ENCODE measurements at places on chromosomes 5 and 9. TPM values are rescaled to one million over a fixed set of nuclear protein-coding genes. Genes with fewer than 3 reads are reported as not detected.

Gene SLC2A6
- total RNA-seq: 2.9 TPM

Gene HTR4
- not detected for total RNA-seq

Gene GRM6
- total RNA-seq: not detected

Gene ADAMTS2
- total RNA-seq: 18.3 TPM

Gene FABP6
- total RNA-seq: not detected

Gene GABRA1
- total RNA-seq: not detected

Gene FSD1L
- total RNA-seq: 2.9 TPM

Gene KIF12
- not detected for total RNA-seq

DNA sequence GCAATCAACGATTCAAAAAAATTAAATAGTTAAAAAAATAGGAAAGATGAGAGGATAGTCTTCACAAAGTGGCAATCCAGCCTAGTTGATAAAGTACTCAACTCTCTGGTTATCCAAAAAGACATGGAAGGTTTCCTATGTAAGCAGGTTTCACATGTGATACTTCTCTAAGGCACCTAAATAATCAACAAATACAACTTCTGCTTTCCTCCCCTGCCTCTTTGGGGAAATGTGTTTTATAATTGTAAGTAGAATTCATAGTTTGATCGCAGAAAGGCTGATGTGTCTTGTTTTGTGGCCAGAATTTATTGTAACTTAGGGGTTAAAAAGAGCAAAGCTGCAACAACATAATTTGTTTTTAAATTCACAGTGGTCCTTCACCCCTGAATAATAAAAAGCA lies 855.5 kb upstream of the DMAC1 start:
- no peak for DNase-seq

DNA sequence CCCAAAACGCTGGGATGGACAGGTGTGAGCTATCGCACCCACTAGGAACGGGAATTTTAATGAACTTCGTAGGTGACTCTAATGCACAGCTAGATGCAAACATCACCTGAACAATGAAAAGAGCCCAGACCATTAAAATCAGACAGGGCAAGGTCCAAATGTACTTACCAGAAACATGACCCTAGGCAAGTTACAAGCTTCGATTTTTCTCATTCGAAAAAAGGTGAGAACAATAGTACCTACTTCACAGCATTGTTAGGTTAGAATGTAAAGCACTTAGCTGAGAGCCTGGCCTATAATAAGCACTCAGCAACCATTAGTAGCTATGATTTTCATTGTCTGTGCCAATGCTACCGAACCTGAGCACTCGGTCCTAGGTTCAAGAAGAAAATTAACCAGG lies 5.8 kb upstream of the KLHL3 start:
- DNase-seq: no peak

DNA sequence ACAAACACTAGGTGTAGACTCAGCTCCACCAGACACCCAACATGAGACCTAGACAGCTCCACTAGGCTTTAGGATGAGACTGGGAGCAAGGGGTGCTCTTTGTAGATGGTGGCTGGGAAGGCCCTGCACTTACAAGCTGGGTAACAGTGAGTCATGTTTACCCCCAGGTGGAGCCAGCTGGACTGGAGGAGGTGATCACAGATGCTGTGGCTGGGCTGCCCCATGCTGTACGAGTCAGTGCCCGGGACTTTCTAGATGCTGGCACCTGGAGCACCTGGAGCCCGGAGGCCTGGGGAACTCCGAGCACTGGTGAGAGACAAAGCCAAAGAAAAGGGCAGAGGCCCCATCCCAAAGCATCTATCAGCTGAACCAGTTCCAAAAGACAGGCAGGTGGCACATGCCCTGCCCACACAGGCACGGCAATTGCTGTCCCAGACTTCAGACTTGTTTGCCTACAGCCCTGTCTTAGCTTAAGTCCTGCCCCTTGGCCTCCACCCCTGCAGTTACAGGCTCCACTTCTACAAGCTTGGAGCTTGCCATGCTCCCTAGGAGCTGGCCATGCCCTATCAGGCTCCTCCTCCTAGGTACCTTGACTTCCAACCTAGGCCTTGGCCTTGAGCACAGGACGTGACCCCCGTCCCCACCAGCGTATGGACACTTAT lies 2.7 kb downstream of the CCL27 start:
- peak; percentile 55 for DNase-seq

DNA sequence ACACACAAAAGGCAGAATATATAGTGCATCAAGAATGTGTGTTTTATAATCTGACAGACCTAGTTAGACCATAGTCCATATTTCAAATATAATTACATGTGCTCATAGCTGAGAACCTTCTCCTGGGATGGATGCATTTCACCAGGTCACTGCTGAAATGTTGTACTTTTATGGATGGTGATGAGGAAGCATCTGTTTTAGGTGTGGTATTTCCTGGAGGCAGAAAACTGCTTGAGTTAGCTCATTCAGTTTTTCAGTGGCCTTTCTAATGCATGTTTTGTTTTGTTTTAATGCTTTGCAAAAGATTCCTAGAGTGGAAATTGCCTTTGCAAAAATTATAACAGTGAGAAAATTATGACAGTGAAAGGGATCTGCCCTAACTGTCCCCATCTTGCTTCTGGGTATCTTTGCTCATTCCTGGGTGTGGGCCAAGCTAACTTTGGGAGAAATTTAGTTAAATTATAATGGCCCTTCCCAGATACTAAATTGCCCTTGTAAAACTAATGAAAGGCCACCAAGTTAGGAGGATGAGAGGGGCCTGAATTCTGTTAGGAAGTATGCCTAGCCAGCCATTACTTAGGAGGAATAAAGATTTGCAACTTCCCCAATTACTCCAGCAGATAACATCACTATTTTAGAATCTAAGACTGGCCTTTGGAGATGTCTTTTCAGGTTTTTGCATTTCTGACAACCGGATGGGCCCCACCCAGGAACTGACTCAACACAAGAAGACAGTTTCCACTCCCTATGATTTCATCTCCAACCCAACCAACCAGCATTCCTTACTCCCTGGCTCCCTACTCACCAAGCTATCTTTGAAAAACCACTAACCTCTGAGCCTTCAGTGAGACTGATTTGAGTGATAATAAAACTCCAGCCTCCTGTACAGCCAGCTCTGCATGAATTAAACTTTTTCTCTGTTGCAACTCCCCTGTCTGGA lies 7.0 kb upstream of the IL12B start:
- peak; percentile 73 for DNase-seq

DNA sequence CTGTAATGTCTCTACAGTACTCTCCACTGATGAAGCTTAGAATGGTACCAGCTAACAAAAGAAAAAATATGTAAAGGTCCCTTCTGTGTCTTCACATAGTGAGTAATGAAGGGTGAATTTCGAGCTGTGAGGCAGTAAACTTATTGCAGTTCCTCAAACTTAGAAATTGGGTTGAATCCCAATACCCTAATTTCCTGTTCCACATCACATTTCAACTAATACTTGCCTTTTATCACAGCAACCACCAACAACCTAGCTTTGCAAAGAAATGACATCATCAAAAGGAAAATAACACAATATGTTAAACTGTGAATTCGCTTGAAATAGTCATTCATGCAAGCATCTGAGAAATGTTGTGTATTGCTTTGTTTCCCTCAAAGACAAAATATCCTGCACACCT lies 9.4 kb upstream of the TNFAIP8 start:
- no peak for DNase-seq

- DNase-seq: no peak
Observed at GRCh38 chr5:179798771-179799643, 5.2 kb downstream of the LTC4S start.

DNA sequence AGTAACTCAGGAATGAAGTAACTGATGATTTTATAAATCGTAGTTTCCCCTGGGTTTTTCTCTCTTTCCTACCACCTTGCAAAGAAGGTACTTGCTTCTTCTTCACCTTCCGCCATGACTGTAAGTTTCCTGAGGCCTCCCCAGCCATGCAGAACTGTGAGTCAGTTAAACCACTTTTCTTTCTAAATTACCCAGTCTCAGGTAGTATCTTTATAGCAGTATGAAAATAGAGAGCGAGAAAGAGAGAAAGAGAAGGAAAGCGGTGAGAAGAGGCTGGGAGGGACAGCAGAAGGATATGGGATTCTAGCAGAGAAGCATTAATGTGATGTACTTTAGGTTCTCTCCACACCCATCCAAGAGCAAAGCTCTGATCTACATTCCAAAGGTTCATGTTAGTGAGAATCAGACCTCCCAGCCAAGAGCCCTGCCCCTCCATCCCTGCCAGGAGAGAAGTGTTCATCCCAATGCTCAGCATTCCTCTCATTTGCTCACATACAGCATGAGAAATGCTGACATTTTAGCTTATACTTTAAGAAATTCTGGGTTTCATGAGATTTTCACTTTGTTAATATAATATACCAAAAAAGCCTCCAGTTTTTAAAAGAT lies 185.0 kb upstream of the PTGER4 start:
- no peak for DNase-seq

DNA sequence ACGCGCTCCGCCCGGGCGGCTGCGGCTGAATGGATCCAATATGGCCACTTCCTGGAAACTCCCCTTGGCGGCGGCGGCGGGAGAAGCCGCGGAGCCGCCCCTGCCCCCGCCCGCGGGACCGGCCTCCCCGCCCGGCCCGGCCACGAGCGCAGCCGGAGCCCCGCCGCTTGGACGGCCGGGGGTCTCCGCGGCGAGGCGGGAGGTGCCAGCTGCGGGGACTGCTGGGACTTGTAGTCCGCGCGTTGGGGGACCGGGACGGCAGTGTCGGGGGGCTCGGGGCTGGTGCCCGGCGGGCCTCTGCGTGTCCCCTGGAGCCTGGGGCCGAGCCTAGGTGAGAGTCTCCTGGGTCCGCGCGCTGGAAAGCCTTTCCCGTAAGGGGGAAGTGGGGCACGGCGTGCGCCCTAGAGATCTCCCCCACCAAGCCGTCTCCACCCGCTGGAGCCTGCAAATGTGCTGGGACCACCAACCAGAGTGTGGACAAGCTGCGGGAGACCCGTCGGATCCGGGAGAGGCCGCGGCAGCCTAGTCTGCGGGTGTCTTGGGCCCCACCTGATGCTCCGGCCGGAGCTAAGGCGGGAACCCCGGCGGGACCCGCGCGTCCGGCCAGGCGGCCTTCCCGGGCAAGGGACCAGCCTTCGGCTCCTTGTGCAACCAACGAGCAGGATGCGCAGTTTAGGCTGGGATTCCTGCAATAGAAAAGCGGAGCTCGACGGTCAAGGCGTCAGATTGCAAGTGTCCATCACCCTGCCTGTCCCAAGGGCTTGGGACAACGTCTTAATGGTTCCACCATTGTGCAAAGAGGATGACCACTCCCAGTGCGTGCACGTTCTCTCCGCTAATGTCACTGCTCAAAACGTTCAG lies at the start of gene SEPTIN8:
SEPTIN8 (minus strand) TSS at position 31 of the 861 bp plus-strand sequence. CDS start 102 bp downstream, outside the sequence.
- no peak for DNase-seq
